ENCODE measurements at places on chromosomes 12 and 14.
A peak's percentile ranks its signal among the peaks of the same experiment; 100 is the strongest.

- no peak for DNase-seq
These were observed 73.5 kb downstream of the CDK17 start for GRCh38 chr12:96326628-96327227.

DNA sequence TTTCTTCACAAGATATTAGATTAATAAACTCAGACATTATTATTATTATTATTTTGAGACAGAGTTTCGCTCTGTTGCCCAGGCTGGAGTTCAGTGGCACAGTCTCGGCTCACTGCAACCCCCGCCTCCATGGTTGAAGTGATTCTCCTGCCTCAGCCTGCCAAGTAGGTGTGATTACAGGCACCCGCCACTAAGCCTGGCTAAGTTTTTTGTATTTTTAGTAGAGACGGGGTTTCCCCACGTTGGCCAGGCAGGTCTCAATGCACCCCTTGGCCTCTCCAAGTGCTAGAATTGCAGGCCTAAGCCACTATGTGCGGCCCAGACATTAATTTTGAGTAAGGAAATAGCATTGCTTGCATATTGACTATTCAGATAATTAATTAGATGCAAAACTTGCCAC is 554.9 kb upstream of the LRFN5 start:
- DNase-seq, result no peak

- DNase-seq, result no peak
These were observed 105.0 kb downstream of the SNAPC1 start for GRCh38 chr14:61866932-61867920.

DNA sequence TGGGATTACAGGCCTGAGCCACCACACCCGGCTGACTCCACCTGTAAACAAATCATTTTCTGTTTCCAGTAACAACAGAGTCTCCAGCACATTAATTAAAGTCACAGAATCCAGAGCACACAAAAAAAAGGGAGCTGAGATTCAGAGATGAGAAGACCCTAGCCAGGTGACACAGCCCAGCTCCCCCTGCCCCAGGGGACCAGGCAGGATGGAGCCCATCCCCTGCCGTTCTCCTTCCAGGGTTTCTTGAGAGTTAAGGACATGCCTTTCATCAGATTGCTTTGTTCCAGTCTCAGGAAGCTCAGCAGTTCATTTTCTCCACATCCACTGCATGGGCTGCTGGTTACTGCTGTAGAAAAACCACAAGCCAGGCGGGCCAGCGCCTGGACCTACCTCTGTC is 81.2 kb downstream of the RIMBP2 start:
- no peak for DNase-seq

DNA sequence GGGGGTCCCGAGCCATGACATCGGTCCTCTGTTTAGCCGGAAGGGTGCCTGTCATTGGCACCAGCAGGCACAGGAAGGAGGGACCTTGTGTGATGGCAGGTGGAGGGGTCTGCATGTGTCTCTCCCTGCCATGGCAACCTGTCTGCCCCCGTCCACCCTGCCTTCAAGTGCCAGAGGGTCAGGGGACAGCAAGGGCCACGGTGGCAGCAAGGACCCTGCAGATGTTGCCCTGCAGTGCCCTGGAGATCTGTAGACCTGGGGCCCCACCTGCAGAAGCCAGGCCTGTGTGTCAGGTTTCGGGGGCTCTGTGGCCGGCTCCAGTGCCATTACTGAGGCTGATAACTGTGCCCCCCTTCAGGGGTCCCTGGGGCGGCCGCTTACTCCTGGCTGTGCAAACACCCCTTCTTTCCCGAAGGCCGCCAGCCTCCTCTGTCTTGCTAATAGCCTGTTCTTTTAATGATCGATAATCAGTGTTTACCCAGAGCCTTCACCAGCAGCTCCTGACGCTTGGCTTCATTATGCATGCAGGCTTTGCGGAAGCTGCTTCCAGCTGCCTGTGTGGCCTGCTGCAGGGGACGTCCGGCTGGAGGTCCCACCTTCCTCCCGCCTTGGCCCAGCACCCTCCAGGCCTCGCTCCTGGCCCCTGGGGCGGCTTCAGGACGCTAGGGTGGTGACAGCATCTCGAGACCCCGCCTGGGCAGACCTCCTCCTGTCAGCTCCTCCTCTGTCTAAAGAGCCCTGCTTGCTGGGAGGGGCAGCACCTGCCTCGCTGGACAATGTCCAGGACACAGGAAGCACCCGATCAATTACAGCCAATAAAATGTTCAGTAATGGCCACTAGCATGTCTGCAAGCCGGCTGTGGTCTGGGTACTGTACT is 153.0 kb downstream of the KIF26A start:
- no peak for DNase-seq

DNA sequence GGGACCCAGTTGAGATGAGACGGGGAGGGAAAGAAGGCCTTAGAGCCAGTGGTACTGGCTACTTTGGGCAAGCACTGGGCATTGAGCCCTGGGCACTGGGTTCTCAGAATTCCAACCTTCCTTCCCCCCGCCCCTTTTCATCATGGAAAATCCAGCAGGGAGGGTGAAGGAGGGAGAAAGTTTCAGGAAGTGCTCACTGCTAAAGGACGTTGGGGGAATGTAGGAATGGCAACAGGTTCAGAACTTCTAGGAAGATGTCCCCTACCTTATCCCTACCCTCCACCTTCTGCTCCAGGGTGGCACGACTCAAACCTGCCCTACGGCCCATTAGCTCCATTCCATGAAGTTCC is 4.2 kb upstream of the TNS2 start:
- no peak for DNase-seq

- DNase-seq, result no peak
These were observed 33.5 kb upstream of the ARHGAP5 start for GRCh38 chr14:32043624-32044023.

GRCh38 chr12:108360487-108360886 is 21.4 kb upstream of the CMKLR1 start:
- DNase-seq, result peak; percentile 51

DNA sequence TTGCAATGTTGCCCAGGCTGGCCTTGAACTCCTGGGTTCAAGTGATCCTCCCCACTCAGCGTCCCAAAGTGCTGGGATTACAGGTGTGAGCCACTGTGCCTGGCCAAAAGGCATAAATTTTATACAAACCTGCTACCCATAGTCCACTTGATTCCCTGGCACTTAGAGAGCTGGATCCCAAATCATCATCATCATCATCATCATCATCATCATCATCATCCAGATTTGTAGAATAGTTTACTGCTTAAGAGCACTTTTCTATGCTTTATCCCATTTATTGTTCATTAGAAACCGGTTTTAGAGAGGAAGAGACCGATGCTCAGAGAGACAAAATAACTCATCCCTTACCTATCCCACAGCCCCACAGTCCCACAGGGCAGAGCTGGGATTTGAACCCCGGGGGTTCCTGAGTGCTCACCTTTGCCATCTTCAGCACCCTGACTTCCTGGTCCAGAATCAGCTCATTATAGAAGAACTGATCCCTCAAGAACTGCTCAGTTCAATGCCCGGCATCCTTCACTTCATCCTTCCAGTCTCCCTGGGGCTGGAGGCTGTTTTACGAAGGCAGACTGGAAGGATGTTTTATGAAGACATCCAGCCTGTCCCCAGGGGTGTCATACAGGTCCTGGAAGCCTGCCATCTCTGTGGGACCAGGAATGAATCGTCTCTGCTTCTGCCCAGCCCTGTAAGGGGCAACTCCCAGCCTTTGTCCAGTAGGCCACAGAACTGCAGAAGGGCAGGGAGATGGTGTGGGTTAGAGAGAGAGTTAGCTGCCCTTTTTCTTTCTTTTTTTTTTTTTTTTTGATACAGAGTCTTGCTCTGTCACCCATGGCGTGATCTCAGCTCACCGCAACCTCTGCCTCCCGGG is 20.2 kb upstream of the OASL start:
- DNase-seq, result no peak

DNA sequence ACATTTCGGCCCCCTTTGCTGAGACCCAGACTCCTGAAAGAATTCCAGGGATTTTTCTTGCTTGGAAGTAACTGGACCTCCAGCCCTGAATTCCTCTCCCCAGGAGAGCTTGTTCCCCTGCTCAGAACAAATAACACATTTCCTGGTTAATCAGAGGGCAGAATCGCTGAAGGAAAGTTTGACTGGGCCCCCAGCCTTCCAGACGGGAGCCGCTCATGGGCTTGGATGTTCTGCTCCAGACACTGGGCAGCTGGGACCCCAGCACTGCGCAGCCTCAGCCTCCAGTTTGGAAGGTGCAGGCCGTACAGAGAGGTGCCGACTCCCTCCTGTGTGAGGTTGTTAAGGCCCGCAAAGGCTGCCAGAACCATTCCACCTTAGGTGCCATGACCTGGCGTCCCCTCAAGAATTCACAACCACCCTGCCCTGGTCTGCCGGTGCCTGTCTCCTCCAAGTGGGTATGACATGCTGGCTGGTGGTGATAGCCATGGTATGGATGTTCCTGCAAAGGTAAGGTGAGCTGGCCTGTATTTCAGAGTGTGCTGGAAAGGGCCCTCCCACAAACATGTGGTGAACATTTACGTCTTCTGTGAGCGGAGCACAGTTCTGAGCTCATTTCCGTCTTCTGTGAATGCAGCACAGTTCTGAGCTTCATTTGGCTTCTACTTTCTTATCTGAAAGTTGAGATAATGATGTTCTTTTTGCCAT is 5.1 kb upstream of the LTBP2 start:
- DNase-seq, result no peak

DNA sequence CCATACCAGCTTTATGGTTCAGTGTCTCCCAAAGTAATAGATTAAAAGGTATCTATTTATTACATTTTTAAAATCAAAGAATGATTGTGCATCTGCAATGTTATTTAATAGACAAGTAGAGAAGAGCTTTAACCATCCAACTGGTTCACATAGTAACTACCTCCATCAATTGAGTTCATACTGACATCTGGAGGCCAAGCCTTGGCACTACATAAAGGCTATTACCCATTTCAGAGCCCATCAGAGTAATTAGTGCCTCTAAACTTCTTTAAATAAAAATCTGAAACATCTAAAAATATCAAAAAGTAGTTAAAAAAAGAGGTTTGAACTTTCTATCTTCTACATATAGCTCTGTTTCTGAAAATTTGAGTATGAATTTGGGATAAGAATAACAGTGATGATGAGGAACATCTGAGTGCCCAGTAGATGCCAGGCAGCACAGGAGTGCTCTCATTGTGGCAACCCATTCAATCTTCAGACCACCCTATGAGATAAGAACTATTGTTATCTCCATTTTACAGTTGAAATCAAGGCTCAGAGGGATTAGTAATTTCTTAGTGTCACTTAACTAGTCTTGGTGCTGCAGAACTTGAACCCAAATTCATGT is 132.9 kb upstream of the DAAM1 start:
- peak; percentile 78 for DNase-seq

GRCh38 chr14:33945210-33946088 is 5.4 kb downstream of the EGLN3 start:
- no peak for DNase-seq

DNA sequence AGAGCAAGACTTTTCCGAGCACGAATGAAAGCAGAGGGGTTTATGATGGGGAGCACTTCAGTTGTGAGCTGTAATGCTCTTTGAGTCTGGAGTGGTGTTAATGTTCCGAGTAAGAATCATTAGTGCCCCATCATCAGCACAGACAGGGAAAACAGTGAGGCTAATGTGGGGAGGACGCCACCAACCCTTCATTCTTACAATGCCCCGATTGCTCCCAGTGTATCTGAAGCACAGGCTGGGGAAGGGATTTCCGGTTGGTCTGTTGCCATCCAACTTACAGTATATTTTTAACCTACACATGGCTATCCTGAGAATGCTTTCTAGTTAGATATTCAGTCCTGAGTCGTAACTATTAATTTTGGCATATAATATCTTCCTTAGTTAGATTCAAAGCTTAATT is 141.6 kb downstream of the APAF1 start:
- DNase-seq, result no peak

GRCh38 chr12:71223139-71223538 is 65.3 kb upstream of the TSPAN8 start:
- DNase-seq, result no peak

DNA sequence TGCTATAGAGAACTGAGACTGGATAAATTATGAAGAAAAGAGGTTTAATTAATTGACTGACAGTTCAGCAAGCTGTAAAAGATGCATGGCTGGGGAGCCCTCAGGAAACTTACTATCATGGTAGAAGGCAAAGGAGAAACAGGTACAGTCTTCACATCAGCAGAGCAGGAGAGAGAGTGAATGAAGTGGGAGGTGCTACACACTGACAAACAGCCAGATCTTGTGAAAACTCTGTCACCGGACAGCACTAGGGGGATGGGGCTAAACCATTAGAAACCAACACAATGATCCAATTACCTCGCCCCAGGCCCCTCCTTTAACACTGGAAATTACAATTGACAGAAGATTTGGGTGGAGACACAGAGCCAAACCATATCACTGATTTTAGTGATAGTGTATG is 682.4 kb downstream of the SLC16A7 start:
- no peak for DNase-seq

- no peak for DNase-seq
These were observed 4.0 kb upstream of the OR6S1 start for GRCh38 chr14:20645481-20645880.

GRCh38 chr14:34063470-34064164 is 112.7 kb upstream of the EGLN3 start:
- DNase-seq, result no peak

DNA sequence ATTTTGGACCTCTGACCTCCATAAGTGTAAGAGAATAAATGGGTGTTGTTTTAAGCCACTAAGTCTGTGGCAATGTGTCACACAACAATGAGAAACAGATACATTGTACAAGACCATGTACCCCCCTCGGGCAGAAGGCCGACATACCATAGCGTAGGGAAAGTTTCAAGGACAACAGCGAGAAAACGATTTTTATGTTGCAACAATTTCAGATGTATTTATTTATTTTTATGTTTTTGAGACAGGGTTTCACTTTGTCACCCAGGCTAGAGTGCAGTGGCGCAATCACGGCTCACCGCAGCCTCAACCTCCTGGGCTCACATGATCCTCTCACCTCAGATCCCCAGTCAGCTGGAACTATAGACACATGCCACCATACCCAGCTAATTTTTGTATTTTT is 136.4 kb upstream of the NCOR2 start:
- no peak for DNase-seq

DNA sequence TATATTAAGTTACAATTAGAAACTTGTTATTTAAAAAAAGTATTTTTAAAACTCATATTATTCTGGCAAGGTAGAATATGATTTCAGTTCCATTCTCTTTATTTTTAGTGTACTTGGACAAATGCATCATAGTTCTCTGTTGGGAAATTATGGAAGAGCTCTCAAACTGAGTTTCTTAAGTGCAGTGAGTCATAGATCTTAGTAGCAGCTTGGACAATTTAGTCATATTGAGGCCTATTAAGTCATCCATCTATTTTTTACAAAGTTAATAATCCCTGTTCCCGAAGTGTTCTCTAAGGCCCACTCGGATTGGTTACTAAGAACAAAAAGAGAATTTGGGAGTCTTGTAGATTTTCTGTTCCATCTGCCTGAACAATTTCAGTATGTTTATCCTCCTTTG is 113.9 kb downstream of the ANO4 start:
- peak; percentile 65 for DNase-seq

- DNase-seq, result peak; percentile 35
These were observed 94.3 kb downstream of the RIN3 start for GRCh38 chr14:92607702-92608429.

- no peak for DNase-seq
These were observed 30.7 kb downstream of the CSRP2 start for GRCh38 chr12:76848132-76848531.

GRCh38 chr12:80834724-80835123 is 103.0 kb downstream of the LIN7A start:
- no peak for DNase-seq
